ENCODE measurements at places on chromosomes 2 and 18.

- DNase-seq = no peak
These were observed 38.0 kb downstream of the KCTD1 start for GRCh38 chr18:26510337-26510736.

- DNase-seq = no peak
These were observed 20.3 kb downstream of the OXER1 start for GRCh38 chr2:42743659-42743990.

- no peak for DNase-seq
These were observed 122.1 kb upstream of the FOSL2 start for GRCh38 chr2:28270456-28271152.

DNA sequence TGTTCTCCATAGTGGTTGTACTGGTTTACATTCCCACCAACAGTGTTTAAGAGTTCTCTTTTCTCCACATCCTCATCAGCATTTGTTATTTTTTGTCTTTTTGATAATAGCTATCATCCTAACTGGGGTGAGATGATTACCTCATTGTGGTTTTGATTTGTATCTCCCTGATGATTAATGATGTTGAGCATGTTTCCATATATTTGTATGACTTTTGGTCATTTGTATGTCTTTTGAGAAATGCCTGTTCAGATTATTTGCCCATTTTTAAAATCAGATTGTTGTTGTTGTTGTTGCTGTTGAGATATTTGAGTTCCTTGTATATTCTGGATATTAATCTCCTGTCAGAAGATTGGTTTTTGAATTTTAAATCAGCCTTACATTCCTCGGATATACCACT, 147.5 kb downstream of the NCOA1 start:
- no peak for DNase-seq

- DNase-seq = peak; percentile 83
These were observed 94.4 kb upstream of the TGFA start for GRCh38 chr2:70647873-70648481.

DNA sequence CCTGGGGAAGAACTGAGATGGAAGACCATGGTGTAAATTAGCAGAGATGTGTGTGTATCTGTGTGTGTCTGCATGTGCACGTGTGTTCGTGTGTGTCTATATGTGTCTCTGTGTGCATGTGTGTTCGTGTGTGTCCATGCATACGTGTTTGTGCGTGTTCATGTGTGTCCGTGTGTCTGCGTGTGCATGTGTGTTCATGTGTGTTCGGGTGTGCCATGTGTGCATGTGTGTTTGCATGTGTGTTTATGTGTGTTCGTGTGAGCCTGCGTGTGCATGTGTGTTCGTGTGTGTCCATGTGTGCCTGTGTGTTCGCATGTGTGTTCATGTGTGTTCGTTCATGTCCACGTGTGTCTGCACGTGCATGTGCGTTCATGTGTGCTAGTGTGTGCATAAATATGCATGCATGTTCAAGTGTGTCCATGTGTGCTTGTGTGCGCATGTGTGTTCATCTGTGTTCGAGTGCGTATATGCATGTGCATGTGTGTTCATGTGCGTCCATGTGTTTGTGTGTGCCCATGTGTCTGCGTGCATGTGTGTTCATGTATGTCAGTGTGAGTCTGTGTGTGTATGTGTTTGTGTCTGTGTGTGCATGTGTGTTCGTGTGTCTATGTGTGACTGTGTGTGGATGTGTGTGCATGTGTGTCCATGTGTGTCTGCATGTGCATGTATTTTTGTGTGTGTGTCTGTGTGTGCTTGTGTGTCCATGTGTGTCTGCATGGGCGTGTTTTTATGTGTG, 3.1 kb downstream of the NEU2 start:
- no peak for DNase-seq

GRCh38 chr2:83369601-83370418, 1089.3 kb downstream of the SUCLG1 start:
- DNase-seq = no peak

DNA sequence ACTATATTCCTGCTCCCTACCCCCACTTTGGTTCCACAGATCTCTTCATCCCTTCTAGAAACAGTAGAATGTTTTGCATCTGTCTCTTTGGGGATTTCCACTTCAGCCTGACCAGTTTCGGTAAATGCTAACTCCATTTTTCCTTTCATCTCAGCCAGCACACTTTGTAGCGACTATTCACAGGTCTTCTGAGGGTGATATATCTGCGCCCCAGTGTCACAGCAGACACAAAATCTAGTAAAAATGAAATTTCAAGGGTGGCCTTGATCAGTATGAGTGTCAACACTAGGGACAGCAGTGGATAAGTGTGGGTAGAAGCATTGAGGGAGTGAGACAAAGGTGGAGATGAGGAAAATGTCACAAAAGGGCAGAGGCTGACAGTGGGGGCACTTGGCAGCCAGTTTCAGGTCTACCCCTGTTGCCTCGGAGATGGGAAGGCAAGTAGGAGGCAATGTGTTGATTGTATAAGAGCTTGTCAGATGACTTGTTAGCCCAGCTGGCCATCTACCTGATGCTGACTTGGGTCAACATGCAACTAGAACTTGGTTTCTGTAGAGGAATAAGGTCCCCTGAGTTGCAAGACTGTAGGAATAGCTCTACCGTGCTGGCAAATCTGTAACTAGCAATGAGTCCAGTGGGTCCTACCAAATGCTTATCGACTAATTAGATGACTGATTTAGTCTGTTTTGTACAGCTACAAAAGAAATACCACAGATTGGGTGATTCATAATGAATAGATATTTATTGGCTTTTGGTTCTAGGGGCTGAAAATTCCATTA, 60.7 kb downstream of the CXCR4 start:
- peak; percentile 42 for DNase-seq

DNA sequence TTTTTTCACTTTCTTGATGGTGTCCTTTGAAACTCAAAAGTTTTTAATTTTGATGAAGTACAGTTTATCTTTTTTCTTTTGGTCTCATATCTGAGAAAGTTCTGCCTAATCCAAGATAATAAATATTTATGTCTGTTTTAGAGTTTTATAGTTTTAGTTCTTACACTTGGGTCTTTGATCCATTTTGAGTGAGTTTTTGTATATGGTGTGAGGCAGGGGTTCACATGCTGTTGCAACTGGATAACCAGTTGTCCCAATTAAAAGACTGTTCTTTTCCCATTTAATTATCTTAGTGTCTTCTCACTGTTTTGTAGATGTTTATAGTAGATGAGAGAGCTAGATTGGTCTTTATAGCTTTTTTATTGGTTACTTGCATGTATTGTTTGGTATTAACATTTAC, 43.6 kb downstream of the TET3 start:
- DNase-seq = no peak

DNA sequence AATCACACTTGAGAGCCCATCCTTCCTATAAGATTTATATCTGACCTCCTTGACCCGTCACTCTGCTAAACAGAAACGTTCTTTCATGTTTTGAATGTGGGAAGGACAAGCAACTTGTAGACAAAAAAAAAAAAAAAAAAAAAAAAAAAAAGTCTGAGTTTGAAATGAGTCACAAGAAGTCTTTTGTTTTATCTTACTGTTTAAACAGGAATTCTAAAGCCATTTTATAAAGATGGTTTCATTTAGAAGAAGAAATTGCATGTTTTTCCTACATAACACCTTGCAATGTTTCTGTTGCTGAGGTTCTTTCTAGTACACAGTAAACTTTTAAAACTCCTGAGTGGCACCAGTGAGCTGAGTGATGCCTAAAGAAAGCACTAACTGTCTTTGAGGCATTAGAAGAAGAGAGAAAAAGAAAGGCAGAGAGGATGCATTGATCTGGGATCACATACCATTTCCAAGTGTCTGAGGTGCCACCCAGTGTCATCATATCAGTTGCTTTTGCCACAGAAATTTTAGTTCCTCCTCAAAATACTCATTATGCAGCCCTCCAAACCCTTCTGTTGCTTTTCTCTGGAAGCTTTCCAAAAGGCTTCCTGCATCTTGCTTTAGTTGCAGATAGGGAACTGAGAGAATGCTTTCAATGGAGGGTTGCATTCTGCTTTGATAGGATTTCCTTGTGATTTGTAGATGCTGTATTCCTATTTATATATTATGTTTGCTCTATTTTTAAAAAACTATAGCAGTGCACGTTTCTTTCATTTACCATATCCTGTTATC, 69.1 kb downstream of the ACVR2A start:
- no peak for DNase-seq

GRCh38 chr2:41735006-41735405, 312.8 kb upstream of the PKDCC start:
- no peak for DNase-seq

DNA sequence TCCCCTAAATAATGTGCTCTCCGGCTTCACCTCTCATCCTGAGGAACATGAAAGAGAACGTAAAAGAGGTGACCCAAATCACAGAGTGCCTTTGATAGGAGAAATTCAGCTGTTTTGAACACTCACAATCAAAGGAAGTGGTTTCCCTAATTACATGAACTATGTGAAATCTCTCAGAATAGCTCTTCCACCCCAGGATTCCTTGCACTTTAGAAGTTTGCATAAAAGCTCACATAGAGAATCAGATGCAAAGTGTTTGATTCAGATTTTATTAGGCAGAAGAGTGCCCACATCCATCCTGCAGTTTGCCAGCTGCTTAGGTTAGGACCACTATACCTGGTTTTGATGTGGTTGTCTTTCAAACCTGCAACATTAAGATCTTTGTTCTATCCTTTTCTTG, 61.0 kb downstream of the MAP3K20 start:
- no peak for DNase-seq

DNA sequence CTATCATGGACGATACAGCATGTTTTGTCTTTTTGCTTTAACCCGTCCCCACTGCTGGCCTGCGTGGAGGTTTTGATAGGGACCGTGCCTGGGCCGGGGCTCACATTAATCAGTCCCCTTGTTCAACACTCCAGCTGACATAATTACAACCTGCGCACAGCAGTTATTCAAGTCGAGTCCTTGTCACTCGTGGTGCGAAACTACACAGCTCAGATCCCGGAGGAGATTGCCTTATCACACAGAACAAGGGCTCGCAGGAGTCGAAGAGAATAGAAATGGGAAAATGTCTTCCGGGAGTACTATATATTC, 304.4 kb downstream of the ZNF407 start:
- no peak for DNase-seq

GRCh38 chr18:78640246-78640995, 339.2 kb upstream of the SALL3 start:
- DNase-seq = no peak

DNA sequence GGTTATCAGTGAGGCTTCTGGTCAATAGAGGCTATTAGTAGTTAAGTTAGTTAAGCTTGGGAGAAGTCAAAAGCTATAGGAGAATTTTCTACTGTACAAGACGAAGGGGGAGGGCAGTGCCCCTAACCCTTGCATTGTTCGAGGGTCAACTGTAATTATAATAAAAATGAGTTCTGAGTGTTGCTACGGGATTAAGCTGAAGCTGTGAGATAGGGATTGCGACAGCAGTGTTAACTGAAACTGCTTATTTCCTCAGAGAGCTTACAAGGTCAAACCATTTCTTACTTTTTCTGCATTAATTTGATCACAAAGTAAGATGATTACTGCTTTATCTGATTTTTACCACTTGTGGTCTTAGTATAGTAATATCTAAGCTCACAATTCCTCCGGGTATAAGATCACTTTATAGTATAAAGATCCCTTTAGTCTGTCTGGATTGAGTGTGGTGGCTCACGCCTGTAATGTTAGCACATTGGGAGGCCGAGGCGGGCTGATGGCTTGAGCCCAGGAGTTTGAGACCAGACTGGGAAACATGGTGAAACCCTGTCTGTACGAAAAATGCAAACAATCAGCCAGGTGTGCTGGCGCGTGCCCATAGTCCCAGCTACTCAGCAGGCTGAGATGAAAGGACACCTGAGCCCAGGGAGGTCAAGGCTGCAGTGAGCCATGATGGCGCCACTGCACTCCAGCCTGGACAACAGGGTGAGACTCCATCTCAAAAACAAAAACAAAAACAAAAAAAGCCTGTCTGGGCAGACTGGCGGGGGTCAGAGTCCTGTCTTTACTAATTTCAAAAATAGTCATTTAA, 119.5 kb upstream of the TLK1 start:
- DNase-seq = no peak

DNA sequence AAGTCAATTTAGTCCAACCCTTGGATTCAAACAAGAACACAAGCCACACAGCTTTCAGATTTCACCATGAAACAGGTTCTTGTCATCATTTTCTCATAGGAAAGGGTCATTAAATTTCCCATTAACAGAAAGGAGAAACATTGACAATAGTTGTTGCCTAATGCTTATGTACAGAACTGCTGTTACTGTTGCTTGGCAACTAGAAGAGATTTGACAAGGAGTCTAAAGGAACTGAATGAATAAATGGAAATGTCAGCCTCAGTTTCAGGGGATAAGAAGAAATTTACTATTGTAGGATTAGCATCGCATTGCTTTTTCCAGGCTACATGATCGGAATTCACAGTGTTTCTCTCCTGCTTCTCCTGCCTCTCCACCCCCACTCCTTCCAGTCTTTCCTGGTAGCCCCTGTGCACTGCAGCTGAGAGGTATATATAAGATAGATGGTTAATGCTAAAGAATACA, 90.3 kb downstream of the SPATS2L start:
- no peak for DNase-seq

GRCh38 chr2:70981421-70981820, 3.0 kb downstream of the ANKRD53 start:
- no peak for DNase-seq

DNA sequence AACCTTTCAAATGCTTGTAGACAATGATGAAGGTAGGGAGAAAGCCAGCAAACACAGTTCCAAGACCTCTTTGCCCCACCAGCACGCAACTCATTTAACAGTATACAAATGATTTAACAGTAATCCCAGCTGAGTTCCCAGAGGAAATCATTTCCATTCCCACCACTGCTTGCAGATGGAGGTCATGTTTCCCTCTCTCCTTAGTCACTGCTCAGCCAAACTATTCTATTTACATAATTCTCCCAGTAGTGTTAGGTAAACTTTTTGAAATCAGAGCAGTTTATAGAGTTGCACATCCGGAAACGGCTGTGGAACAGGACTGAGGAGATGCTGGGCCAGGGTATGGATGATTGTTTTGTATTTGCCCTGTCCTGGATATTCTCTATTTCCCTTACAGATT, 328.5 kb downstream of the FIGN start:
- DNase-seq = no peak

GRCh38 chr2:122063716-122064115, 308.3 kb downstream of the TSN start:
- no peak for DNase-seq

- no peak for DNase-seq
These were observed 42.8 kb downstream of the ATP6V1C2 start for GRCh38 chr2:10764096-10764785.
